Progenitor cell of endocrine pancreas (in vitro differentiated cells): ENCODE measurements at places on chromosomes 1 and 21.

DNA sequence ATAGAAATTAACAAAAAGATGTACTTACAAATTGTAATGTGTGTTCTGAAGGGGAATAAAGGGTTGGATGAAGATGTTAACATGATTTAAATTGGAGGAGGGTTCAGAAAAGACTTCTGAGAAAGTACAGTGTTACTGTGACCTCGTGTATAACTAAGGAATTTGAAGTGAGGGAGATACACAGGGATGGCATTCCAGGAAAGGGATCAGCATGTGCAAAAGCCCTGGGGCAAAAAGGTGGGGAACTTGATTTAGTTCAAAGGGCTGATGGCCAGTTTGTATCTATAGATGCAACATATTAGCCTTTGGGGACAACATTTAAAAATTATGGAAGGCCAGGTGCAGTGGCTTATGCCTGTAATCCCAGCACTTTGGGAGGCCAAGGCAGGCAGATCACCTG lies 33.3 kb upstream of the DEGS1 start:
- DNase-seq: no peak

- DNase-seq: no peak
These were observed 8.0 kb upstream of the PTPRC start for GRCh38 chr1:198630863-198631262.

DNA sequence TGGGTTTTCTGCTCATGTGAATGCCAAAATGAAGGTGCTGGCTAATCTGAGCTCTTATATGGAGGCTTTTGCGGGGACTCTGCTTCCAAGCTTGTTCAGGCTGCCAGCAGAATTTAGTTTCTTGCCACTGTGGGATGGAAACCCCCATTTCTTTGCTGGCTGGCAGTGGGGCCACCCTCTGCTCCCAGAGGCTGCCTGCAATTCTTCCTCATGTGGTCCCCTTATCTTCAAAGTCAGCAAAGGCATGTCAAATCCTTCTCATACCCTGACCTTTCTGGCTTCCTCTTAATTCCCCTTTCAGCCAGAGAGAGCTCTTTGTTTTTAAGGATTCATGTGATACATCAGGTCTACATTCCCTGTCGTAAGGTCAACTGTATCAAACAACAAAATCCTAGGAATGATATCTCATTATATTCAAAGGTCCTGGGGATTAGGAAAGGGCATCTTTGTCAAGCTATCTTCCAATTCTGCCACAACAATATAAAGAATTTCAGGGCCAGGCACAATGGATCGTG lies 5.2 kb upstream of the GPR161 start:
- DNase-seq: no peak

DNA sequence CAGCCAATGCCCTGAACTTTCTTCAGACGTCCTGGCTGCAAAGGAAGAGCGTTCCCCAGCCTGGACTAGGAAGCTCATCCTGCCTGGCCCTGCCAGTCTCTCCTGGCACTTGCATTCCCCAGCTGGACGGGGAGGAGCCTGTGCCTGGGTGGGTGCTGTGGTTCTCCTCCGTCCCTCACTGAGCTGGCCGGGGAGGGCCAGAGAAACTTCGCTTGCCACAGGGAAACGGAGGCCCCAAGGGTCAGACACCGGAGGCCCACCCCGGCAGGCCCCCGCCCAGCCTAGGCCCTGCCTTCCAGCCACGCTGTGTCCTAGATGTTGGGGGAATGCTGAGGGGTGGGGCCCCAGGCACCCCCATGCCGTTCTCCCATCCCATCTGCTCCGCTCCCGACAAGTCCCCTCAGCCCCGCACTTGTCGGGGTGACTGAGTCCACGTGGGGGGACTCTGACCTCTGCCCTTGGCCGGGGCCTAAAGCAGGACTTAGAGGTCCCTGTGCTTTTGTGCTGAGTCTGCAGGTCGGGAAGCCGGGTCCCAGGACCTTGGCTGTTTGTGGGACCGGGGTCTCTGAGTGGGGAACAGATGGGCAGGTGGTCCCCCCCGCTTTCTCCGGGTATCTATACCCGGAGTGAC lies 4.8 kb downstream of the FTCD start:
- no peak for DNase-seq

DNA sequence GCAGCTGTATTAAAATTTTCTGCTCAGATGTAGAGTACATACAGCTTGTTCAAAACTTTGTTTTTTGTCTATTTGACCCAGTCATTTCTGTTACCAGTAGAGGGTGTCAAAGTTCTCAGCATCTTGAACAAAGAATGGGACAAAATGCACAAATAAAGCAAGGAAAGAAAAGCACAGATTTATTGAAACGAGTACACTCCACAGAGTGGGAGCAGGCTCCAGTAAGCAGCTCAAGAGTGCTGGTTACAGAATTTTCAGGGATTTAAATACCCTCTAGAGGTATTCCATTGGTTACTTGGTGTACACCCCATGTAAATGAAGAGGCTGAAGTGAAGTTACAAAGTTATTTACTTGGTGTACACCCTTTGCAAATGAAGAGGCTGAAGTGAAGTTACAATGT lies 8.9 kb upstream of the PRMT6 start:
- no peak for DNase-seq

DNA sequence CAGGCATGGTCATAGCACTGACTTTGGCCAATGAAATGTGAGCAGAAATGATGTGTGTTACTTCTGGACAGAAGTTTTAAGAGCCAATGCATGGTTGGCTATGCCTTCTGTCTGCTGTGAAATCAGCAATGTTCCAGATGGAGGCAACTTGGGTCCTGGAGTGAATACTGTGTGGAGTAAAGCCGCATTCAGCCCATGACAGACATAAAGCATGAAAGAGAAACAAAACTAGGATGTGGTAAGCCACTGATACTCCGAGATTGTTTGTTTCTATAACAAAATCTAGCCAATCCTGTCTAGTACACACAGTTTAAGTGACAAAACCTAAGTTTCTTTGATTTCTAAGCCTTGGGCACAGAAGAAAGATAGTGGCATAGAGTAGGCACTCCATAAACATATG lies 47.1 kb upstream of the ARHGAP29 start:
- no peak for DNase-seq

- DNase-seq: no peak
These were observed 4.0 kb upstream of the CDA start for GRCh38 chr1:20584890-20585289.

DNA sequence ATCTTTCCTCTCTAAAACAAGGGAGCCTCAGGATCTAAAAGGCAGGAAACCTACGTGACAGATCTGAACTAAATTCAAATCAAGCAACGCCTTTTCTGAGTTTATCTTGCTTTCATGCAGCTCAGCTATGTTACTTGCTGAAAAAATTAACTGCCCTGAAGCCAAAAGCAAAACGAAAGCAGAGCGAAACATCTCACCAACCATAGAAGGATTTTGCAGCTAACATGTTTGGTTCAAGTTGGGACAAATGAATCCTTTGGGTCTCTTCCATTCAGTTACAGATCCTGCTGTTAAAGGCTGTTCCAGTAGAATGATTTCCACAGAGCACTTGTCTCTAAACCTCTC lies 482 bp downstream of the SLC2A5 start:
- DNase-seq: no peak

DNA sequence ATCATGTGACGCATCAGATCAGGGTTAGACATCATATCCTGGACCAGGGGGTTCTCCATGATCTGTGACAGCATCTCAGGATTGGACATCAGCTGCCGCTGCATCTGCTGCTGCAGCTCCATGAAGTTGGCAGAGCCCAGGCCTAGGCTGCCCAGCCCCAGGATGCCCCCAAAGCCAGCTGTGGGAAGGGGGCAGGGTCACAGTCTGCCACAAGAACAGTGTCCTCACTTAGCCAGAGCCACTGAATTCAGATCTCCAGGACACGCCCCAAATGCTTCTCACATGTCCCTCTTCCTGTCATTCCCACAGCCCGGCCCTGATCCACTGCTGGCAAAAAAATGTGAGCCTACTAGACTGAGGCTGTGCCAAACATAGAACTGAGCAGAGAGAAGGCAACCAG lies 3.2 kb downstream of the UBQLN4 start:
- DNase-seq: no peak

DNA sequence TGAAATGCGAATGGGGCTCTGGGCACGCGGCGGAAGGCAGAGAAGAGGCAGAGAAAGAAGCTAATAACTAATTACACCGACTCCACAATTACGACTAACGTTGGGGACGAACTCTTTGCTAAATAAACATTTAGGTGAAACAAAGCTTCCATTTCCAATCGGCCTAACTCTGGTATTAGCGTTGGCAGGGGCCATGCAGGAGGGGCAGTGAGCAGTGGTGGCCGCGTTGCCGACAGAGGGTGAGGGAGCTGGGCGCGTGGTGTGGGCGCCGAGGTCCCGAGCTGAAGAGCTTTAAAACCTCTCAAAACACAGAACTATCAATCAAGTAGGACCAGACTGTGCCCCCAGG lies 553 bp upstream of the NDUFV3 start:
- no peak for DNase-seq

DNA sequence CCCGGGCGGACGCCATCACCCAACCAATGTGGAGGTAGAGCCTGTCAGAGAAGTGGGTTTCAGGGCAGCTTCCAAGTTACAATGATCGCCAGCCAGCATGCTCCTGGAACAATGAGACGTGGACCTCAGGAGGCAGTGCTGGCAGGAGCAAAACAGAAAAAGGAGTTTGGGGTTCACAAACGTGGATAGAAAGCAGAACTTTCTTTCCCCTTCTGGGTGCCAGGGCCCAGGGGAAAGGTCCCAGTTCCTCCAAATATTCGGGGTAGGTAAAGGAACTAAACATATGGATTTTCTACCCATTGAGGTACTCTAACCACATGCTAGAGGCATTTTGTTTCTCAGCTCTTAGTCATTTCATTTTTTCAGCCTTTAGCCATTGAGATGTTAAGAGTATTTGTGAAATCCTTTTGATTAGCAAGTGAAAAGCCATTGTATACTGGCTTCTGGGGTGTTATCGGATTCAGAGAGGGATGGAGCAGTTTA lies 488.4 kb upstream of the ADGRL2 start:
- no peak for DNase-seq
